Lung (tissue), 17 donors: ENCODE measurements at places on chromosomes 12 and 14.

GRCh38 chr12:115910057-115910456 lies 367.4 kb downstream of the MED13L start:
- no peak for DNase-seq

GRCh38 chr12:68980476-68981212 lies 47.7 kb upstream of the CPM start:
- DNase-seq: no peak

DNA sequence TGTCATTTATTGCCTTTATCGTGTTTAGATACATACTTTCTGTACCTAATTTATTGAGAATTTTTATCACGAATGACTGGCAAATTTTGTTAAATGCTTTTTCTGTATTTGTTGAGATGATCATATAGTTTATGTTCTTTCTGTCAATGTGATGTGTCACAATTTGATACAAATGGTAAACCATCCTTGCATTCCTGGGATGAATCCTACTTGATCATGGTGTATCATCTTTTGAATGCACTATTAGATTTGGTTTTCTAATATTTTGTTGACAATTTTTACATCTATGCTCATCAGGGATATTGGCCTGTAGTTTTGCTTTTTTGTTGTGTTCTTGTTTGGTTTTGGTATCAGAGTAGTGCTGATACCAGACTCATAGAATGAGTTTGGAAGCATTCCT lies 185.1 kb downstream of the NUBPL start:
- no peak for DNase-seq

DNA sequence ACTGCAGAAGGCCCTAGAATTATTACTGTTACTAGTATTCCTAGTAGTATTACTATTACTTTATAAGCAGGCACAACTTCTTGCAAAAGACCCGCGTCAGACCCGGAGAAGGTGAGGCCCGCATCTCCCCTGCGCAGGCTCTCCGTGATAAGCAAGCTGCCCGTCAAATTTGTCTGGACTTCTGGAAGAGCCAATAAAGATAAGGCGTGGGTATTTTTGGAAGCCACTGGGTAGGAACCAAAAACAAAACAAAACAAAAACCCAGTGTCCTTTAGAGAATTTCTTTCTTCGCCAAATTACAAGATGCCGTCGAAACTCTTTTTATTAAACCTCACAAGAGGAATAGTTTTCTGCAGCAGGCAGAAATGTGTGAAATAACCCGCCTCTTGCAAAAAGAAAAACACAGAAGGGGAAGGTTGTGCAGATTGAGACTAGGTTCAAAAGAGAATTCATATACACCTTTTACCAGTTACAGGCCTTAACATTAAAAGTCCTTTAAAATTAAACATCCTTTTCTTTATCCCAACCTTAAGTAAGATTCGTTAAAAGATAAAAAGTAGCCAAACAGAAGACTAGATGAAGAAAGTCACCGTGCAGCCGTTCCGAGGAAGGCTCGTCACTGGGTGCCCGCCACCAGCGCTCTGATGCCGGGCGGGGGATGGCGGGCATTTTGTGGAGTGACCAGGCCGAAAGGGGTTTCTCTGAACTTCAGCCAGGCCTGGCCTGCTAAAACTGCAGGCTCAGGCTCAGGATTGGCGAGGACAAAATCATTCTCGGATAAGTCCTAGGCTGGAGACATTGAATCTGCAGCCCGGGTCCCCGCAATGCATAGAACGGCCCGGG lies 1.6 kb downstream of the TBX5 start:
- DNase-seq: peak; percentile 63

- DNase-seq: no peak
Observed at GRCh38 chr12:21659383-21659782, 1.7 kb upstream of the LDHB start.

DNA sequence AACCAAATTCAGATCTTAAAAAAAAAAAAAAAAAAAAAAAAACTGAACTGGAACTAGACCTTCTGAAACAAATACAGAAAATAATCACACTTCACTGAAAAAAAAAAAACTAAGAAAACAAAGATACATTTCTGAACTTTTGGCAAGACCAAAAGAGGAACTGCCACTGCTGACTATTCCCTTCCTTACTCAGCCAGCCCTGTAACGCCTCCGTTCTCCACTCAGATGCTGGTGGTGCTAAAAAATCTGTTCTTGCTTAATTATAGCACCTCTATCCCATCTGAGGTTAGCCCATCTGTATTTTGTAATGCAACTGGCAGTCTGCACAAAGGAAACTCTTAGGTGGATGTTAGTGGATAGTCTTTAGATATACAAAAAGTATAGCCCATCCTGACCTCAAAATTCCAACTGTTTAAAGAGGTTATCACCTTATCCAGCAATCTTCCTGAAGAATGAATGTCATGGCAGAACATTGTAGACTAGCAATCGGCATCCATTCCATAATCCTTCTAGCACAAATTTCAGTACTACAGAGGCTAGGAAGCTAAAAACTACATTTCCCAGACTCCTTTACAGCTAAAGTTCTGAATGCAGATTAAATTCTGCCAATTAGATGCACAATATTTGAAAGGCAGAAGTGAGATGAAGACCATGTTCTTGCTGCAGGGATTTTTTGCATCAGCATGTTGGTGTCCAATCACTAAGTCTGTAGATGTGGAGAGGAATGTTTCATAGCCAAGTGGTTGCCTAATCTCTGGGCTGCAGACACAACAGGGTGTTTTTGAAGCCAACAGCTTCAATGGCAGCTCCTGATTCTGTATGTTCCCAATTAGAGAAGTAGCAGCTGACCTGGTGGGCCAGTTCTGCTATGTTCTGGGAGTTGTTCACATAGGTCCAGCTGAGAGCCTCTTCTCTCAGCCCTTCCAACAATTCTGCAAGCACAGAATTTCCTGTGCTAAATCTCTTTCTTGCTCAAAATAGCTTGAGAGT lies 5.7 kb downstream of the MAP3K9 start:
- no peak for DNase-seq

DNA sequence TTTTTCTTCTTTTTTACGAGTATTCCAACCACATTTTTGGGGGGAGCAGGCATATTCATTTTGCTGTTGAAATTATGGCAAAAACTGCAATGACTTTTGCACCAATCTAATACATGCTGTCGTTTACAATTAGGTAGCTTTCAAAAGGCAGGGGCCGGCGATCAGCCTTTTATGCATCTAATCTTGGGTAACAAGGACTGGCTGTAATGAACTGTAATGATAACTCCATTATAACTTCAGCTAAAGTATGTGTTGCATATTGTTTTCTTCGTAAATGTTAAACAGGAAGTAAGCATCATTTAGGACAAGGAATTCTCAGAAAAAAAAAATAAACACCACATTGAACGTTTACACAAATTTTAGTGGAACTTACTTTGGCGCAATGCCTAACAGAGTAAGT lies 30.3 kb upstream of the KLRF1 start:
- DNase-seq: peak; percentile 67

GRCh38 chr14:54687750-54688119 lies 120.8 kb downstream of the SAMD4A start:
- no peak for DNase-seq

- DNase-seq: peak; percentile 14
Observed at GRCh38 chr12:83823386-83824045, 1089.1 kb downstream of the SLC6A15 start.

DNA sequence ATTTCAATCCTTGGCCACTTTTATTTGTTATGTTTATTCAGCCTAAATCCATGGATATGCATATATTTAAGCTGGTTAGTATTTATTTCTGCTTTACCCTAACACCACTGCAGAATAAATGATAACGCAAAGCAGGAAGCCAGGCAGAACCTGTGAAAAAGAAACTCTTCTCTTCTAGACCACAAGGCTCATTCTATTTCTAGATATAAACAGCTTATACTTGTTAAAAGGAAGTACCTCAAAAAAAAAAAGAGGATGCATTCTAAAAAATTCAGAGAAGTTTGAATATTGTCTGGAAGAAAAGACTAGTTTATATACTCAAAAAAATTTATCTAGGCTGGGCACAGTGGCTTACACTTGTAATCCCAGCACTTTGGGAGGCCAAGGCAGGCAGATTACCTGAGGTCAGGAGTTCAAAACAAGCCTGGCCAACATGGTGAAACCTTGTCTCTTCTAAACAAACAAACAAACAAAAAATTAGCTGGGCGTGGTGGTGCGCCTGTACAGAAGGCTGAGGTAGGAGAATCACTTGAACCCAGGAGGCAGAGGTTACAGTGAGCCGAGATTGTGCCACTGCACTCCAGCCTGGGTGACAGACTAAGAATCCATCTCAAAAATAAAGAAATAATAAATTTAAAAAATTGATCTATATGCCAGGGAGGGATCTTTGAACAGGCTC lies 55.8 kb downstream of the GALNT4 start:
- DNase-seq: no peak
